ENCODE measurements at places on chromosomes 12 and 14.

- DNase-seq = no peak
These were observed 201.2 kb downstream of the DAD1 start for GRCh38 chr14:22387776-22388241.

- DNase-seq = no peak
These were observed 46.1 kb downstream of the STX2 start for GRCh38 chr12:130792821-130793553.

GRCh38 chr12:73418541-73418940, 1119.1 kb upstream of the ATXN7L3B start:
- no peak for DNase-seq

- peak; percentile 100 for DNase-seq
These were observed 27.7 kb upstream of the JDP2 start for GRCh38 chr14:75399843-75400775.

- no peak for DNase-seq
These were observed 130.1 kb upstream of the HIF1A start for GRCh38 chr14:61565181-61565580.

DNA sequence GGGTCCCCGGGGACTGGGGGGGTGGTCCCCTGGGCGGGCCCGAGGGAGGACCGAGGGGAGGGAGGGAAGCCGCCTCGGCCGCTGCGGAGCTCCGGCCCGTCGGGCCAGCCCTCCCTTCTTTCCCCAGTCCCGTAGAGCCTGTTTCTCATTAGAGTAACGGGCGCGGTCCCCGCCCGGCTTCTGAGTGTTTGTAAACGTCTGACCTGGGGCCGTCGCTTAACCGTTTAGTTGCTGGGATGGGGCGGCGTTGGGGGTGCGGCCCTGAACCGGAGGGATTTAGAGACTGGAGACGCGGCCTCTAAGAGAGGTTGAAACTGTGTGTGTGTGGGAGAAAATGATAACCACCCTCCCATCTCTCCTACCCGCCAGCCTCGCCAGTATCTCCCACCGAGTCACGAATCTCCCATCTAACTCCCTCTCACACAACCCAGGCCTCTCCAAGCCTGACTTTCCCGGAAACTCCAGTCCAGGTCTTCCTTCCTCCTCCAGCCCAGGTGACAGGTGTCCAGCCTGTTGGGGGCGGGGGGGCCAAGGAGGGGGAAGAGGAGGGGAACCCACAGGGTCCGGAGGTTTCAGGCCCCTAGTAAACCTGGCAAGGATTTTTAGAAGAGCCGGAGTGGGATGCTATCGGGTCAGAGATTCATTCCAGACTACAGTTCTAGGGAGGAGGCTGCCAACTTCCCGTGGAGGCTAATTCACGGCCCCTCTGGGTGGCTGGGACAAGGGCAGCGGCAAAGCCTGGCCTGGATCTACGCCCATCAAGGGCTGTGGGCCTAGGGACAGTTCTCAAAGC, 1.1 kb upstream of the NFATC4 start:
- DNase-seq = peak; percentile 97

DNA sequence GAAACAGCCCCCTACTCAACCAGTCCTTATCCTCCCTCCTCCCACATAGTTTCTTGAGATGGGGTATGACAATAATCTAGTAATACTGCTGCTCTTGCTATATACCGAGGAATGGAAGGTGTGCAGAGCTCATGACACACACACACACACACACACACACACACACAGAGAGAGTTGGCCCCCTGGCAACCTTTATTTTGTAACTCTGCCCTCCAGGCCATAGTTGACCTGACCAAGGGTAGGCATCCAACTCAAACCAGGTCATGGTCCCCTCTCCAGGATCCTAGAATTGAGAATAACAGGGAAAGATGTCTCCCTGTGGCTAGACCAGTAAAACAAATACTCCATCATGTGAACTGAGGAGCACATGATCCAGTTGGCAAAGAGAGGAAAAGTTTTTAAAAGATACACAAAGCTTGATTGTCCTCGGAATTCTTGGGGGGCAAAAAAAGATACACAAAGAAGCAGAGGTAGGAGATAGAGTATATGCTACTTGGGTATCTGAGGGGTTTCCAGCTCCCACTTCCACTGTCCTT, 11.3 kb downstream of the ERO1A start:
- DNase-seq = no peak

DNA sequence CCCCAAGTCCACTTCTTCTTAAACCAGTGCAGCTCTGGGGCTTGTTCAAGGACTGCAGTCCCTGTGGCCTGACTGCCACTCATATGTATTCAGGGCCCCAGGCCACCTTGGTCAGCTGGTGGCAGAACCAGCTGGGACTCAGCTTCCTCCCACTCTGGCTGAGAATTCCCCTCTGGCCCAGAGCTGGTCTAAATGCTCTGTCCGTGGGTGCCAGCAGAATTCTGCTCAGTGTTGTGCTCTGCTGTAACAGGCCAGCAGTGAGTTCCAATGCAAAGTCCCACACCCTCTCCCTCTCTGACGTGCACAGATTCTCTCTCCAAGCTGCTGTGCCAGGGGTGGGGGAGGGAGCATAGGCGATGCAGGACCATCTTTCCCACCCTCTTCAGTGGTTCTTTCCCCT, 210.4 kb upstream of the RGS6 start:
- DNase-seq = no peak

GRCh38 chr12:123045678-123046077, 65.2 kb downstream of the ARL6IP4 start:
- no peak for DNase-seq

GRCh38 chr12:126343321-126343720, 1278.1 kb downstream of the AACS start:
- no peak for DNase-seq

GRCh38 chr14:104784218-104784568, 11.4 kb downstream of the AKT1 start:
- no peak for DNase-seq
